ENCODE measurements at places on chromosomes 11 and 22.

DNA sequence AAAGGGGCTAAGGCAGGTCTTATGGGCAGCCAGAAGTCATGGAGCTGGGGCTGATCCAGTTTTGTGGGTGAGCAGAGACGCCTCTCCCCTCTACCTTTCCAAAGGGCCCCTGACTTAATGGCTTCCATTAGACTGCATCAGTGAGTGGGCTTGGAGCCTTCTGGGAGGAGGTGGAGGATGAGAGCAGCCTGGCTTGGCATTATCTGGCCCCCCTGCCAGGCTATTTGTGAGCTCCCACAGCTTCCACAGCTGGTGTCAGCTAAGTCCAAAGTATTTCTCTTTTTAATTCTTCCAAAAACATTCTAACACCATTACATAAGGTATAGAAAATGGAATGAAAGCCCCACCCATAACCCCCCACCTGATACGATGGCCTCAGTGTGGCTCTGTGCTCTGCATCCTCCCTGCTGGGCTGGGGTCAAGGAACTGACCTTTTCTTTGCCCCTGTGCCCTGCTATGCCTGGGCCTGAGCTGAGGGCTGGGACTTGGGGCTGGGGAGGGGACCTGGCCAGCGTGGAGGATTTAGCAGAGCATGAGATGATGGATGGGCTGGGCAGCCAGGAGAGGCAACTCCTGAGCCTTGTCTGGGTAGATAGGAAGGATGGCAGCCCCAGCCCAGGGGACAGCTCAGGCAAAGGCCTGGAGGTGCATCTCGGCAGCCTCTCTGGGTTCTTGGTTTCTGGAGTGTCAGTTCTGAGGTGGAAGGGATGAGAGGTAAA is 4.0 kb downstream of the AIFM3 start:
- no peak overlapping the region for H3K27ac ChIP-seq
- H3K4me3 ChIP-seq: no peak overlapping the region
- DNase-seq: no peak
- no peaks in the 10 kb centered on the region for H3K27me3 ChIP-seq

GRCh38 chr11:65077451-65077850 is 6.4 kb downstream of the CDCA5 start:
- no peaks in the 10 kb centered on the region for H3K36me3 ChIP-seq
- H3K27me3 ChIP-seq: no peaks in the 10 kb centered on the region
- no peak overlapping the region for H3K27ac ChIP-seq
- no peak overlapping the region for H3K4me3 ChIP-seq

GRCh38 chr22:21887841-21888240 is 20.4 kb upstream of the MAPK1 start:
- no peak overlapping the region for H3K4me3 ChIP-seq
- H3K4me1 ChIP-seq: peaks cover 11% of the 10 kb centered on the region
- H3K27me3 ChIP-seq: no peaks in the 10 kb centered on the region
- no peak for DNase-seq
- H3K36me3 ChIP-seq: no peaks in the 10 kb centered on the region
- no peak overlapping the region for H3K27ac ChIP-seq

GRCh38 chr11:102115557-102115956 is 5.3 kb downstream of the YAP1 start:
- no peak for DNase-seq
- peak overlapping the region; percentile 85 for H3K4me3 ChIP-seq
- H3K36me3 ChIP-seq: no peaks in the 10 kb centered on the region
- H3K27me3 ChIP-seq: no peaks in the 10 kb centered on the region
- H3K27ac ChIP-seq: peak overlapping the region; percentile 19

DNA sequence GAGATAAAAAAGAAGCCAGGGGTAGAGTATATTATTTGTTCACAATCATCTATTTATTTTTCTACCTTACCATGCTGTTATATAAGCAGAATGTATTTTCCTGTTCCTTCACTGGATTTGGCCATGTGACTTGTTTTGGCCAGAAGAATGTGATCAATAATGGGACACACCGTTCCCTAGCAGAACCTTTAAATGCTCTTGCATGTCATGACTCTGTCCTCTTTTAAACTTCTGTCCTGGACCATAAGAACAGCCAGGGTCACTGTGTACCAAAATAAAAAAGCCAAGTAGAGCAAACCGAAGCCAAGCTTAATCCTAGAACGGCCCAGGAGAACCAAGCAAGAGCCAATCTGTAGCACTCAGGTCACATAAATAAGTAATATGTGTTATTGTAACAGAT is 1682.4 kb downstream of the LRRC4C start:
- H3K27ac ChIP-seq: no peak overlapping the region
- H3K27me3 ChIP-seq: no peaks in the 10 kb centered on the region
- H3K4me1 ChIP-seq: no peaks in the 10 kb centered on the region

DNA sequence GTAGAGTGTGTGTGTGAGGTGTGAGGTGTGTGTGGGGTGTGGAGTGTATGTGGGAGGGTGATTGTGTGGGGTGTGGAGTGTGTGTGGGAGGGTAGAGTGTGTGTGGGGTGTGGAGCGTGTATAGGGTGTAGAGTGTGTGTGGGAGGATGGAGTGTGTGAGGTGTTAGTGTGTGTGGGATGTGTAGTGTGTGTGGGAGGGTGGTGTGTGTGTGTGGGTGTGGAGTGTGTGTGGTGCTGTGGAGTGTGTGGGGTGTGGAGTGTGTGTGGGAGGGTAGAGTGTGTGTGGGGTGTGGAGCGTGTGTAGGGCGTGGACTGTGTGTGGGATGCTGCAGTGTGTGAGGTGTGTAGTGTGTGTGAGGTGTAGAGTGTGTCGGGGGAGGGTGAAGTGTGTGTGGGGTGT is 356.1 kb downstream of the CADM1 start:
- H3K27me3 ChIP-seq: no peaks in the 10 kb centered on the region
- no peak for DNase-seq
- no peaks in the 10 kb centered on the region for H3K4me1 ChIP-seq
- H3K36me3 ChIP-seq: no peaks in the 10 kb centered on the region

GRCh38 chr11:61972112-61972671 is 4.8 kb upstream of the FTH1 start:
- peak overlapping the region; percentile 63 for H3K4me3 ChIP-seq
- H3K27me3 ChIP-seq: no peaks in the 10 kb centered on the region
- H3K36me3 ChIP-seq: no peaks in the 10 kb centered on the region
- H3K27ac ChIP-seq: peak overlapping the region; percentile 99
- DNase-seq: no peak

GRCh38 chr11:94741022-94741679 is 27.0 kb upstream of the AMOTL1 start:
- H3K4me1 ChIP-seq: peaks cover 3% of the 10 kb centered on the region
- H3K36me3 ChIP-seq: no peaks in the 10 kb centered on the region
- H3K27me3 ChIP-seq: no peaks in the 10 kb centered on the region

- H3K4me1 ChIP-seq: peaks cover 18% of the 10 kb centered on the region
- H3K36me3 ChIP-seq: no peaks in the 10 kb centered on the region
- no peaks in the 10 kb centered on the region for H3K27me3 ChIP-seq
- no peak overlapping the region for H3K27ac ChIP-seq
- no peak overlapping the region for H3K4me3 ChIP-seq
Observed at GRCh38 chr22:33535937-33536875, 384.1 kb downstream of the LARGE1 start.

DNA sequence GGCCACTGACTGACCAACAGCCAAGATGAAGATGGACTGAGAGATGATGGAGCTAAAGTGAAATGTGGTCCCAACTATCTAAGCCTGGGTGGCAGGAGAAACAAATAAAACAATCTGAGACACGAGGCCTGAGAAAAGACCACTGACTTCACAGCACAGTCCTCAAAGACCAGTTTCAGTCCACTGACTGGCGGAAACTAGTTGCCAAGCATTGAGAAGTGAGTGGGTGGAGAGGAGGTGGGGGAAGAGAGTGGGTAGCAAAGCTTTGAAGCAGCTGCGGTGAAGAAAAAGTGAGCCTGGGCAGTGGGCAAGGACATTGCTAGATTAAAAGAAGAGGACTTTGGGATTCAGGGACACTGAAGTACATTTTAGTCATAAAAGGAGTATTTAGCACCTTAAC is 1.9 kb downstream of the MS4A1 start:
- no peaks in the 10 kb centered on the region for H3K36me3 ChIP-seq
- no peaks in the 10 kb centered on the region for H3K27me3 ChIP-seq
- no peak for DNase-seq
- H3K27ac ChIP-seq: no peak overlapping the region

DNA sequence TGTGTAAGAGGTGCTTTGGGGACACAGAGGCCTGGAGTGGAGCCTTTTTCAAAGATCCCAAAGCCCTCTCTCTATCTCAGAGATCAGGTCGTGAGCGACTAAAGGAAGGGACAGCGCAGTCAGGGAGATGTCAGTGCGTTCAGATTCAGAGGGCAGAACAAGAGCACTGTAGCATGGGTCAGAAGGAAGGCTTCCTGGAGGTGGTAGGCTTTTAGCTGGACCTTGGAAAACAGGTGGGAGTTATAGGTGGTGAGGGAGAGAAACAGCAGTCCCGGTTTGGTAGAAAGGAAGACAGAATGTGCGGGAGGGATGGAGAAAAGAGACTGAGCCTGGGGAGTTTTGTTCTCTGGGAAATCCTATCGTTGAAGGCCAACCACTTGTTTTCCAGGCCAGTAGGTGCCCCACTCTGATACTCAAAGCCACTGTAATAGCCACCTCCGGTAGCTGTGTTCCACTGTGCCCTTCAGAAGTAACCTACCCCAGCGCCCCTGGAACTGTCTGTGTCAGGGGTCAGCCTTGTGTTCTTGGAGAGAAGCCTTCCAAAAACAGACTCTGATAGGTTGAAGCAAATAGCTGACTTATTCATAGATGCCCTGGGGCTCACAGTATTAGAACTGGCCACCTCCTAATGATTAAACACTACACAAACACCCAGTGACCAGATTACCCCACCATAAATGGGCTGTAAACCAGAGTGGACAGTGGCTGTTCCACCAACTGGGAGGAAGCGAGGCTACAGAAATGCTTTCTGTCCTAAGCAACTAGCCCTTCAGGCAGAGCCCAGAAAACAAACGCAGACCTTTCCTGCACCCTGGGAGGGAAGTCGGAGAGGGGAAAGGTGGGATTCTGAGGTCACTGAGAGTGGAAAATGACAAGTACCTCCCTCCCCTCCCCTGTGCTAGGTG is 157.7 kb downstream of the DBX1 start:
- H3K27me3 ChIP-seq: no peaks in the 10 kb centered on the region
- no peak for DNase-seq
- H3K4me1 ChIP-seq: peaks cover 6% of the 10 kb centered on the region
- no peak overlapping the region for H3K4me3 ChIP-seq

- no peak overlapping the region for H3K4me3 ChIP-seq
- no peak for DNase-seq
- H3K27ac ChIP-seq: no peak overlapping the region
- no peaks in the 10 kb centered on the region for H3K36me3 ChIP-seq
- no peaks in the 10 kb centered on the region for H3K4me1 ChIP-seq
Observed at GRCh38 chr11:6298605-6299004, 21.7 kb downstream of the CAVIN3 start.

DNA sequence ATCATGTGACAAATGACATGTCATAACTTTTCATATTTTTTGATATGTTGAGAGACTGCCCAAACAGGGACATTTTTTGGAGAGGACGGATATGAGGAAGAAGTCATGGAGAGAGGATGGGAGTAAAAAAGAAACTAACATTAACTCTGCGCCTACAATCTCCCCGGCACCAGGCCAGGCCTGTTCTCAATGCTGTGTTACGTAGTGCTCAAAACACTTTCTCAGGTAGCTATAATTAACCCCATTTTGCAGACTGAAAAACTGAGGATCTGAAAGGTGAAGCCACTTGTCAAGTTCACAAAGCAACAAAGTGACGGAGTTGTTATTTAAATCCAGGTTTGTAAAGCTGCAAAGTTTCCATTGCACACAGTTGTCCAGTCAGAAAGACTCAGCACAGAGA is 17.4 kb upstream of the NOX4 start:
- H3K4me3 ChIP-seq: peak overlapping the region; percentile 30
- no peak for DNase-seq
- H3K27me3 ChIP-seq: no peaks in the 10 kb centered on the region
- H3K27ac ChIP-seq: peak overlapping the region; percentile 70
- H3K36me3 ChIP-seq: no peaks in the 10 kb centered on the region

GRCh38 chr22:43326331-43327156 is 16.6 kb downstream of the SCUBE1 start:
- no peaks in the 10 kb centered on the region for H3K27me3 ChIP-seq
- no peaks in the 10 kb centered on the region for H3K4me1 ChIP-seq
- H3K4me3 ChIP-seq: no peak overlapping the region
- H3K36me3 ChIP-seq: no peaks in the 10 kb centered on the region

DNA sequence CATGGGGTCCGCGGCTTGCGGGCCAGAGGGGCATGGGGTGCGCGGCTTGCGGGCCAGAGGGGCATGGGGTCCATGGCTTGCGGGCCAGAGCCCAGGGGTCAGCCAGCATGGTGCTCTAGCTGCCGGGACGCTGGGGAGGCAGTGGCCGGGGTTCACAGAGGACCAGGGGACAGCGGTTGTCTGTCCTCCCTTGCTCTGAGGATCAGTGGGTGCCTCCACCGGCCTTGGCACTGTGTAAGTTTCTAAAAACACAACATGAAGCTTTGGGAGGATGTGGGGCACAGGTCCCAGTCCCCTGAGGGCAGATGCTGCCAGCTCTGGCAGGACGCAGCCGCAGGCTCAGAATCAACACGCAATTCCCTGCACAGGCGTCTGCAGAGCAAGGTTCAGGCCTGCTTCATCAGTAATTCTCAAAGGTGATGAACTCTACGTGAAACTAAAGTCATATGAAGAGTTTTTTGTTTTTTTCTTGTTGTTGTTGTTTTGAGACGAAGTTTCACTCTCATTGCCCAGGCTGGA is 3.0 kb downstream of the MLC1 start:
- H3K4me1 ChIP-seq: peaks cover 13% of the 10 kb centered on the region
- no peak for DNase-seq
- H3K27ac ChIP-seq: no peak overlapping the region

GRCh38 chr11:112345706-112346105 is 85.0 kb upstream of the PLET1 start:
- H3K27me3 ChIP-seq: no peaks in the 10 kb centered on the region
- peaks cover 28% of the 10 kb centered on the region for H3K4me1 ChIP-seq
- H3K4me3 ChIP-seq: no peak overlapping the region
- no peak overlapping the region for H3K27ac ChIP-seq

DNA sequence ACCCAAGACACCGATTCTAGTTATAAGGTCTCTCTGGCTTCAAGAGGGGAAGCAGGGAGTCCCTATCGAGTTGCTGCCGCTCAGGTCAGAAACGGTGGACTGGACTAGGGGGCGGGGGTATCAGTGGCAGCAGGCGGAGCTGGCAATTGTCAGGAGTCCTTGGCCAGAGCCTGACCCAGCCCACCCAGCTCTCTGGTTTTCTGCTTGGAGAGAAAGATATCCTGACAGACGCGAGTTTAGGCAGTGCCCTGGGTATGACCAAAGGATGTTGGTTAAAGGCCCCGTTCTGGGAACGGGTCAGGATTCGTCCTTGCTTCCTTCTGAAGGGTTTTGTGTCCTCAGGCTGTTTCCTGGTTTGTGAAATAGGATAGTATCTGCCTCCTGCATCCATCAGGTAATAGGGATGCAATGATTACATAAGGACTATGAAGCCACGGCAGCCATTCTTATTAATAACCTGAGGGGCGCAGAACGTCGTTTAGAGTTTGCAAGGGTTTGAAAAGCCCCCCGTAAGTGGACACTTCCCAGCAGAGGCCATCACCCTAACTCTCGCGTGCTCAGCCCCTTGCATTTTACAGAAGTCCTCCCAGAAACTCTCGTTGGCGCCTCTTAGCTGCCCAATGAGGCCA is 700 bp upstream of the DEPDC5 start:
- H3K4me1 ChIP-seq: peaks cover 43% of the 10 kb centered on the region
- H3K27me3 ChIP-seq: no peaks in the 10 kb centered on the region
- DNase-seq: no peak
- H3K4me3 ChIP-seq: peak overlapping the region; percentile 76

GRCh38 chr11:45982656-45983470 is 60.4 kb downstream of the LARGE2 start:
- peak; percentile 42 for DNase-seq
- no peak overlapping the region for H3K27ac ChIP-seq
- H3K27me3 ChIP-seq: no peaks in the 10 kb centered on the region
- H3K4me3 ChIP-seq: peak overlapping the region; percentile 25
- peaks cover 9% of the 10 kb centered on the region for H3K36me3 ChIP-seq

- no peaks in the 10 kb centered on the region for H3K36me3 ChIP-seq
- no peak overlapping the region for H3K4me3 ChIP-seq
- no peak for DNase-seq
- H3K27me3 ChIP-seq: no peaks in the 10 kb centered on the region
Observed at GRCh38 chr11:64092111-64092760, 56.5 kb downstream of the FLRT1 start.
